ENCODE measurements at places on chromosomes 1 and 21.

GRCh38 chr1:64480999-64481772 is 11.3 kb downstream of the CACHD1 start:
- no peak for DNase-seq

GRCh38 chr1:116907351-116907750 is 2.4 kb upstream of the PTGFRN start:
- no peak for DNase-seq

DNA sequence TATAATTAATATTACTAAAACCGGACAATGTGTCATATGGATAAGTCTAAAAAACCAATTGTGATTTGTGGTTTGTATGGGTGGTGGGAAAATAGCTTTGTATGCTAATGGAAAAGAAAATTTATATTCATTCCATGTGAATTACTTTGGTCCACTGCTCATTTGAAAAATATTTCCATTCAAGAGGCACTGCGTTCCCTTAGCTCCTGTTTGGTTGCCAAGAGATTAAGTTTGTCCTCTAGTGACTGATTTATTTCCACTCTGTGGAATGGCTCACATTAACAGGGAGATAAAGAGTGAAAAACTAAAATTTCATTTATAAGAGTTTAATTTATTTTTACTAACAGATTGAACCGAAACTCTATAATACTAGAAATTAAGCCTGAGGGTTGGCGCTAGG is 744.1 kb upstream of the CHRM3 start:
- DNase-seq = no peak

GRCh38 chr1:90149101-90149500 is 154.2 kb downstream of the ZNF326 start:
- DNase-seq = no peak

- no peak for DNase-seq
Observed at GRCh38 chr1:23394684-23395083, 25.0 kb upstream of the ZNF436 start.

DNA sequence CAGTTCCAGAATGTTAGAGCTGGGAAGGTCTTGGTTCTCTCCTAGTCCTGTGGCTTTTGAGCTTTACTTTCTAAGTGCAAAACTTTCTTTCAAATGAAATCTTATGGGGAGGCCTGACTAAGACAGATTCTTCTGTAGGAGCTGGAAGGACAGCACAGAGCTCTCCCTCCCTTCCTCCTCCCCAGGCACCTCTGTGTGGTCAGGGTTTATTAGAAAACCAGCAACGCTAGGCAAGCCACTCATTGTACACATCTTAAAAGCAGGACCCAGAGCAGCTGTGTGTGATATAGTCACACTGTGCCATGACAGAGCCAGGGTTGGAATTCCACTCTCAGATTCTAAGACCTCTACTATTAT is 241.1 kb upstream of the RAB4A start:
- no peak for DNase-seq

DNA sequence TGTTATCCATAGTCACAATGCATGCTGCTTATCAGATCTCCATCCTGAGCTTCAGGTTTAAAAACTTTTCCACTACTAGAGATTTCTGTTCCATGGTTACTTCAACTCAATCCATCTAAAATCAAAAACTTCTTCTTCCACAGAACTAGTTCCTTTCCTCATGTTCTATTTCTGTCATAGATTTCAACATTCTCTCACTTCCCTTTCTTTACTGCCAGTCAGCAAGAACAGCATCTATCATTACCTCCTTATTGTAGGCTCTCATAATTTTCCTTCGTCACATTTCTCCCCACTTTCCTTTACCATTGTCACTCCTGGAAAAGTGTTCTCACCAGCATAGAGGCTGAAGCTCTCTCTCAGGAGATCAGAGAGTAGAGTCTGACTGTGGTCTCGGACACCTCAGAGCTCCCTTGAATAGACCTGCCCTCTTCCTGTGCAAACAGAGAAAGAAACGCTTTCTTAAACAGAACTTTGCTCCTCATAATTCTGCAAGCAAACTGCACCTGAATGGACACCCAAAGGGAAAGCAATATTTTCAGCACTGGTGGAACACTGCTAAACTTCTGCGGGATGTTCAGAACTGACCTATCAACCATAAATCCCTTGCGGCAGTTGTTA is 48.7 kb upstream of the KIRREL1 start:
- no peak for DNase-seq

- peak; percentile 70 for DNase-seq
Observed at GRCh38 chr1:8348777-8349472, 31.0 kb downstream of the SLC45A1 start.

GRCh38 chr1:245234217-245235081 is 79.7 kb downstream of the KIF26B start:
- DNase-seq = no peak

- no peak for DNase-seq
Observed at GRCh38 chr1:229205854-229206253, 65.1 kb upstream of the RAB4A start.

GRCh38 chr1:9751971-9752370 is 71.8 kb downstream of the CLSTN1 start:
- DNase-seq = no peak

DNA sequence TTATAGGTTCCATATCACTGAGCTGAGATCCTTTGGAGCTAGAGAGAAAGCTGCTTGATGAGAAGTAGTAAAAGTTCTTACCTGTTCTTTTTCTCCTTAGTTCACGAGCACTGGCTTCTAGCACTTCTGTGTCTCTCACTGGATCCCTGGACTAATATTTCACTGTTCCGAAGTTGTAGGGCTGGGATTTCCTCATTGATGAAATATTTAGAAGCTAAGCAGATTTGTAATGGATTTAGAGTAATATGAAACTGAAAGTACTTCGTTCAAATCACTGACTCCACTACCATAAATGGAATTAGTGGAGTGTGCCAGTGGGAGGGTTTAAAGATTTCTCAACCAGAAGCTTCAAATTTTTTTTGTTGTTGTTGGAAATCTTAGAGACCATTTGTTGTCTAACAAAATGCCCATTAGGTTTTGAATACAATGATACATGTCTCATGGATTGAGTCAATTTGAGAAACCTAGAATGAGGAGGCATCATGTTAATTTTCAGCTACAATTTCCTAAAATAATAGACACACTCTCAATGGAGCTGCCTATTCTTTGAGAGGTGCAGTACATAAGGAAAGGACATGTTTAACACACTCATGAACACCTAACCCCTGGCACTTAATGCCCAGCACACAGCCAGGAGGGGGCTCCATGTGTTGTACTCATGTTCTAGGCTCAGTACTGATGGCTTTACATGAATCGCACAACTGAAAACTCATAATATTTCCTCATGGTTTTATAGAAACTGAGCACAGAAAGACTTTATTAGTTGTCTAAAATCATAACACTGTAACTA is at the start of gene GBP1:
TSS of gene GBP1 (minus strand) at position 130 of the 790 bp plus-strand sequence. CDS start 1,974 bp downstream, outside the sequence.
- no peak for DNase-seq

DNA sequence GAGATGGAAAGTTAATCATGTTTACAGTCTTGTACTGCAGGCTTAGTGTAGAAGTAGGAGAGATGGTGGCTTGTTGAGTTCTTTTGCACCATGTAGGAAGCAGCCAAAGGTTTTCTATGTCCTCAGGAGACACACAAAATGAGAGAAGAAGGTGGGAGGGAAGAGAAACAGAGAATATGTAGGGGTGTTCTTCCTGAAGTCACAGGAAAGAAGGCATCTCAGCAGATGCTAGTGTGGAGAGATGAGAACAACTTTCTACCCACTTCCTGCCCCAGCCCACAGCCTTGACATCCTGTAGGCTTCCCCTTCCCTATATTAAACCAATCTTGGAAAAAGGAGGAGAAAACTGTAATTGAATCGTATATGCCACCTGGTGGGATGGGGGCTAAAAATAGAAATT is 217.0 kb downstream of the S1PR1 start:
- DNase-seq = no peak

GRCh38 chr1:71494163-71494562 is 413.3 kb upstream of the ZRANB2 start:
- DNase-seq = no peak

DNA sequence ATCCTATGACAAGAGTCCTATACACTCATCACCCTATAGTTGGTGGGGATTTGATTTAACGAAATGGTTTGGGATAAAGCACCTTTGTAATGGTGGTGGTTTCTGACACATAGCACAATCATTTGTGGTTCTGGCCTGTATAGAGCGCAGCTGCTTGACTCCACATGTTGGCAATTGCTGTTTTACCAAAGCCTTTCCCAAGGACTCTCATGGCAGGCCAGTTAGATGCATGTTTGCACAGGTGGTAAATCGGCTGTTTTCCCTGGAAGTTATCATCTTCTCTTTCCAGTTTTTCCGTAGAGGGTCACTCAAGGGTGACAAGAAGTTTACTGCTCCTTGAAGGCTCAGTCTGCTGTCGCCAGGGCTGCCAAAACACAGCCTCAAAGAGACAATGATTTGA is 17.1 kb upstream of the XPR1 start:
- peak; percentile 17 for DNase-seq

GRCh38 chr1:155871390-155871789 is 12.0 kb downstream of the SYT11 start:
- peak; percentile 85 for DNase-seq

DNA sequence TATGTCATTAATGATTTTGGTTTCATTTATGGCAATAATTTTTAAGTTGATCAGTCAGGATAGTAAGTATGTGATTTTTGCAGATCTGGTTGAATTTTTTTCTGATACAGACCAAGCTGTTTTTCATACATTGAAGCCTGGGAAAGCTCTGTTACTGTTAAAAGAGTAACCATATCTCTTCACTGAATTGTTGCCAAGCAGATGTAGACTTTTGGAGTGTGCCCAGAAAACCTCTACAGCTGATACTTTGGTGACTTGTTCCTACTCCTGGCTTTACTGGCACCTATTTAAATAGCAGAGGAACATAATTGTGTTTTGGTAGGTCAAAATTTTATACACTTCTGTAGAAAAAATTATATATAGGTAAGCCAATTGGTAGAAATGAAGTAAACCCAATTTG is 49.4 kb downstream of the NFIA start:
- peak; percentile 79 for DNase-seq

DNA sequence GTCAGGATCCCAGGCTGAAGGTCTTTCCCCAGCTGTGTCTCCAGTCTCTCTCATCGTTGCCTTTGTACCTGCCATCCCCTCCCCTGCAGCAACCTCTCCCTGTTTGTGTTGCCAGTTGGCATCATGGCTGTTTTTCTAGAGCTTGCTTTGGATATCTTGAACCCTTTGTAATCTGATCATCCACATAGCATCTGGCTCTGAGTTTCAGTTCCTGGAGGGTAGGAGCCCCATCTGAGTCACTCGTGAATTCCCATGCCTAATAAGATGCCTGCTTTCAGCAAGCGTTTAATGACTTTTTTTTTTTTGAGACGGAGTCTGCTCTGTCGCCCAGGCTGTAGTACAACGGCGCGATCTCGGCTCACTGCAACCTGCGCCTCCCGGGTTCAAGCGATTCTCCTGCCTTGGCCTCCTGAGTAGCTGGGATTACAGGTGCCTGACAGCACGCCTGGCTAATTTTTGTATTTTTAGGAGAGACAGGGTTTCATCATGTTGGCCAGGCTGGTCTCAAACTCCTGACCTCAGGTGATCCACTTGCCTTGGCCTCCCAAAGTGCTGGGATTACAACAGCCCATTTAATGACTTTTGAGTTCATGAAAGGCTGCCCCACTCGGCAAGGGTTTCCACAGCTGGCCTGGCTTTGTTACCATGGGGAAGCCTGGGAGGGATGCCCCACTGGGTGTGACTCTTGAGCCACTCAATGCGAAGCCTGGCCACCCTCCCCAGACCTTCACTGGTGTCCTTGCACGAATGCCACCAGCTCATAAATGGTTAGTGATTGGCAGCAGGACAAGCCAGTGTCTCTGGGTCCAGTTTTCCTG is 11.9 kb downstream of the ALPL start:
- DNase-seq = no peak

GRCh38 chr1:35968396-35968795 is 37.5 kb downstream of the AGO3 start:
- no peak for DNase-seq

GRCh38 chr1:179794669-179795068 is 51.6 kb downstream of the FAM163A start:
- DNase-seq = no peak

DNA sequence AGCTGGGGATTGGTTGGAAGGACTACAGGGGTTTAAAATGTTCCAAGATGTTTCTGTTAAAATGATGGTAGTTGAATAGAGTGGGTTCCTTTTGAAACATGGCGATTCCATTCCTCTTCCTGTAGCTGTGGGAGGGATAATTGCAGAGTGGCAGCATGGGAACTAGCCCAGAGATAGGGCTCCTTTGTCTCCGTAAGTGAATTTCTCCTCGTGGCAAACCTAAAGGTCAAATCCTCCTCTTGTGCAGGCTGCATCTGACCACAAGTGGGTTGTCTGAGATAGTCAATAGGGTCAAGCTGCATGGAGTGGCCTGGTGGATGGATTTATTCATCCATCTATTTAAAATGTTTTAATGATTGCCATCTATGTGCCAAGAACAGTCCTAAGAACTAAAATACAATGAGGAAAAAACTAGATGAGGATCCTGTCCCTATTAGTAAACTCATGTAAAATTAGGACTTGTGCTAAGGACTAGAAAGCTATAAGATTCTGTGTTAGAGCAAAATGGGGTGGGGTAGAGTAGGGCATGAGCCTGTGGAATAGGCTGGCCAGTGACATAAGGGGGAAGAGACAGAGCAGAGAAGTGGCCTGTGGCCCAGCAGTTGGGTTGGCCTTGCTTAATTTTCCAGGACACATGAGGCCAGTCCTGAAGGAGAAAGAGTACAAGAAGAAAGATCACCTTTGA is 89.1 kb upstream of the IVNS1ABP start:
- no peak for DNase-seq

GRCh38 chr1:230441183-230442029 is 15.3 kb upstream of the PGBD5 start:
- no peak for DNase-seq

GRCh38 chr1:117632269-117633067 is 26.6 kb downstream of the TENT5C start:
- DNase-seq = no peak

DNA sequence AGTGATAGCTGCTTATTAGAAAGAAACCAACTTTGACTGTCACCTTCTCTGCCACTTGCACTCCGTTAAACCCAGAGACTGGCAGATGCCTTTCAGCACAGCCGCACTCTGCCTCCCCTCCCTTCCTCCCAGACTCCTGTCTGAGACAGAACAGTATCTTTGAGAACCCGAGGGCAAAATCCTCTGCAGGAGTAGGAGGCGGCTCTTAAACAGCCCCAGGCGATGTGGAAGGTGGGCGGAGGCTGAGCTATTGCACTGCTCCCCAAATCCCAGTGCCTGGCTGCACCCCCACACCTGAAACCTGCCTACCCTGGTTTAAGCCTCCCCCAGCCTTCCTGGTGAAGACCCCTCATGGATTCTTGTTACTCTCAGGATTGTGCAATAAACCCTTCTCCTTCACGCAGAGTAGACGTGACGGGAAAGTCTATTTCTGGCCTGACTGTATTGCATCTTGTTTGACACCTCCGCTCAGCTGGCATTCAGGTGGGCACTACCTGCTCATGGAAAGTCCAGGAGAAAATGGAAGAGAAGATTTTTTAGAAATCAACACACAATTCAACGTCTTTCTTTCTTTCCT is 34.4 kb upstream of the IGSF21 start:
- no peak for DNase-seq

GRCh38 chr1:232416026-232416568 is 213.8 kb downstream of the SIPA1L2 start:
- DNase-seq = peak; percentile 40

- DNase-seq = no peak
Observed at GRCh38 chr1:222009105-222009730, 267.3 kb upstream of the DUSP10 start.
